ENCODE measurements at places on chromosomes 5 and 9.
A peak's percentile ranks its signal among the peaks of the same experiment; 100 is the strongest.

DNA sequence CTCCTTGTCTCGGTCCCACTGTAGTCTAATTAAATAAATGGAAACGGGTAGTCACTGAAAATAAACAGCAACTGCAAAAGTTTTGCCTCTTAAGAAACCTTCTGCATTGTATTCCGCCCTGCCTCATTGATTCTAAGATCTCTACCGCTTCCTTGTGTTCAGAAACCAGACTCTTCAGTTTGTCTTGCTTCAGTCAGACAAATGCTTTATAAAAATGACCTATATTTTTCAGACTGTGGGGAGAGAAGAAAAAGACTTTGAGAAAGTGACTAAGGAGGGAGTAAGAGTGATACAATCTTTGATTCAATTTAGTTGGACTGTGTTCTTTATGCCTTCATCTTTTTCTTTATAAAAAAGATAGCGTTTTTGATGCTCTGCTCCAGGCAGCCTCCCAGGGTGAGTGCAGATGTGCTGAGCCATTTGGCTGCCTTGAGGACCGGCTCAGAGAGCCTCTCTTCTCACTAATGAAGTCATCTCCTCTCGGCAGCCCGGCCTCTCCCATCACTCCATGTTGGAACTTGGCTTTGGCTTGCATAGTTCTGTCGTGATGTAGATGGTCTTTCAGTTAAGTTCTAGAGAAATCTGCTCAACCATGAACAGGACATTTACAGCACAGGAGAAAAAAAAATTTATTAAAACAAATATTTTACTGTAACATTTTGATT lies 4.0 kb upstream of the VCAN start:
- DNase-seq, result peak; percentile 76

DNA sequence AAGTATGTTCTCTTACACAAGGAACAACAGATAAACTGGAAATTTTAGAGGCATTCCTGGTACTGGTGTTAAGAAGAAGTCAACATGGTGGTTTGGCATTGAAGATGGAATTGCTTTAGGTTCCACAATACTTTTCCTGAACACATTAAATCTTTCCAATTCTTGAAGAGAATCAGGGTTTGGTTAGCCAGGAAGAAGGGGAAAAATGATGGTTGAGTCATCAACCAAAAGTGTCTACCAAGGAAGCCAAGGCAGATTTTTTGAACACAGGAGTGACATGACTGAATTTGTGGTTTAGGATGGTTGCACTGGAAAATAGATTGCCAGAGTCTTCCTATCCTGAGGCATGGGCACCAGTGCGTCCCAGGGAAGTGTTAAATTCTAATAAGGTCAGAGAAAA lies 433.4 kb downstream of the TMEM38B start:
- DNase-seq, result no peak

DNA sequence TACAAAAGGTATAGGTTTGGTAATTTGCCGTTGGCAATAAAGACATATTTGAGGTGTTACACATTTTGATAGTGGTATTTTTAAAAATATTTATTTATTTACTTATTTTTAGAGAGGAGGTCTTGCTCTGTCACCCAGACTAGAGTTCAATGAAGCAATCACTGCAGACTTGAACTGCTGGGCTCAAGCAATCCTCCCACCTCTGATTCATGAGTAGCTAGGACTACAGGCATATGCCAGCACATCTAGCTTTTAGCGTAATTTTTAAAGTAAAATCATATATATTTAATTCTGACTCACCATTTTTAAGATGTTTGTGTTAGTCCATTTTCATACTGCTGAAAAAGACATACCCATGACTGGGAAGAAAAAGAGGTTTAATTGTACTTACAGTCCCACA lies 1974.3 kb downstream of the EFNA5 start:
- no peak for DNase-seq

- DNase-seq, result peak; percentile 21
These were observed 81.3 kb downstream of the OSTF1 start for GRCh38 chr9:75169623-75170022.

- DNase-seq, result no peak
These were observed 20.6 kb upstream of the CDH6 start for GRCh38 chr5:31172881-31173280.

GRCh38 chr9:116490321-116490720 lies 196.8 kb upstream of the TRIM32 start:
- DNase-seq, result peak; percentile 60

DNA sequence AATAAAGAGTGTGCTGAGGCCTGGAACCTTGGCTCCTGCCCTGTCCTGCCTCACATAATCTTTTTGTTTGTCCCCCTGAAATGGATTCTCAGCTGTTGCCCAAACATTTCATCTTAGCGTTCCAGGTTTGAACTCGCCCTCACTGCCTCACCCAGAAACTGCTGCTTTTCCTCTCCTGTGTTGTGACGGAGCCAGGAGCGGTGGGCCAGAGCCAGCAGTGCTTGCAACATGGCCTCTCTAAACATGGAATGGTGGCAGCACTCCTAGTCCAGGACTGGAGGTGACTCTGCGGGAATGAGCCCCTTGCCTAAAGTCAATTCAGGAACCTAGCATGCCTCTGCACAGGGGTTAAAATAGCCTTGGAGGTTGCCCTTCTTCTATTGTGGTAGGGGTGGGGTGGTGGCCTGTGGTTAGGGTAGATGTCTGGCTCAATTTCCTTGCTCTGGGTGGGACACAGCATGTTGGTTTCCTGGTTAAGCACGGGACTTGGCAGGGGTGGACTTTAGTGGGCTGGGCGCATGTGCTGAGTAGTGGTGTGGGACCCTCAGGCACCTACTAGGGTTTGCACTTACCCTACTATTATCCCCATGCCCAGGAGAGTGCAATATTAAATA lies 101.6 kb downstream of the SLC25A46 start:
- no peak for DNase-seq

DNA sequence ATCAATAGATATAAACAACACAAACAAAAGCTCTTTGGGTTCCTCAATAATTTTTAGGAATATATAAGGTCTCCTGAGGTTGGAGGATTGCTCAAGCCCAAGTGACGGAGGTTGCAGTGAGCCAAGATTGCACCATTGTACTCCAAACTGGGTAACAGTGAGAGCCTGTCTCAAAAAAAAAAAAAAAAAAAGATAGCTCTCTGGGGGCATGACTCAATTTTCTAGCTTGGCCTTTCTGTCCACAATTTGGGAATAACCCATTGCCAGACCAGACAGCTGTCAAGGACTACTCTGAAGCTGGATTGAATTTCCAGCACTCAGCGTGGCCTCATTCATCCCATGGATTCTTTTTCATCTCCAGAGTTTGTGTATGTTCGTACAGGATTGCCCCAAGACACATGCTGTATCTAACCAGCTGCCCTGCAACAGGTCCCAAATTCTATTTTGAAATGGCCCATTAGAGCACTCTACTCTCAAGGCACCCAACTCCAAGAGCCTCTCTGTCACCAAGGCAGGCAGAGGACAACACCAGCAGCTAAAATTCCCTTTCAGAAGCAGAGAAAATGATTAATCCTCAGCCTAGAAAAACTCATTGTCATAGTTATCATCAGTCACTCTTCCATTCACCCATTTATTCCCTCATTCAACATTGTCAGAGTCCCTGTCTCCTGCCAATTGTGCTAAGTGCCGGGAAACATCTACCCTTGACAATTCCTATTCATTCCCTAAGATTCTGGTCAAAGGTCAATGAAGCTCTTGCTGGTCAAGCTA lies 8.7 kb downstream of the FAM193B start:
- DNase-seq, result peak; percentile 97

All from fibroblast of mammary gland (primary cell).